ENCODE measurements at places on chromosomes 3 and 15.

DNA sequence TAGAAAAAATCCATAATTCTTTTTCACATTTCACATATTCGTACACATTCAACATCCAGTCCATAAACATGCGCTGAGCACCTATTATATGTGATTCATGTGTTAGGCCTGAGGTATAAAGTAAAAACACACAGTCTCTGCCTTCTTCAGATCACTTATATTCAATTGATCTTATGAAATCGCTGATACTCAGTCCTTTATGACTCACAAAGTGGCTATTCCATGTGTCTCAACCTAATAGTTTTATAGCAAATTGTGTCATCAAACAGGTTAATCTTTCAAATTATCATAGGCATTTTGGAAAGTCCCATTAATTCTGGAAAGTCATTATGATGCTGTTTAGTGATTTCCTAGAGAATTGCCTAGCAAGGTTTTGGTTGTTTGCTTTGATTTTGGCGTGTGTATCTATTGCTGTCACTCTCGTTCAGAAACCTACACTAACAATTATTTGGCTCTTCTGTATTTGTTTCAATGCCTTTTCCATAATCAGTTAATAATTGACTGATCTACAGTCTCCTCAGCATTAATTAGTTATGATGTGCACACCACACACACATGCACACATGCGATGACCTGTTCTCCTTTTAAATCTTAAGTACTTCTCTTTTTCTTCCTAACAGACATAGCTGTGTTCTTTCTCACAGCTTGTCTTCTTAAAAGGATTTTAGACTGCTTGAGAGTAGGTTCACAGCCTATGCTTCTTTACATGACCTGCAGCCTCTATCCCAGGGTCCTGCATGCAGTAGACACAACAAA lies 353.1 kb downstream of the MECOM start:
- no peak for DNase-seq

- no peak for DNase-seq
These were observed 422.7 kb upstream of the ALCAM start for GRCh38 chr3:104943974-104944373.

GRCh38 chr3:12229896-12230295 lies 59.0 kb upstream of the PPARG start:
- no peak for DNase-seq

DNA sequence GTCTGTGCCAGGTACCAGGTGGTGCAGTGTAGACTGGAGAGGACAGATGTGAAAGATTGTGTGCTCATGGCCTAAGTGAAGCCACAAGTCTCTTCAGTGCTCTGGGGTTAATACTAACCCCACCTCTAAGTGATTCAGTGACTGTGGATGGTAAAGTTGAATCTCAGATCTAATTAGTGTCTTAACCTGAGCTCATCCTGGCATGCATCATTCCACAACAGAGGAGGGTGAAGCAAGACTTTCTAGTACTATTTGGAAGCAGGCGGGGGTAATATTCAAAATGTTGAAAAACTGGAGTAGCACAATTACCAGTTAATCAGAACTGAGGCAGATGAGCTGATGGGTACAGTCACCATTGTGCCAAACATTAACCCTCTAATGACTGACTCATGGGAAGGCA lies 2.8 kb upstream of the MESD start:
- no peak for DNase-seq

- no peak for DNase-seq
These were observed 15.6 kb downstream of the IQCB1 start for GRCh38 chr3:121819236-121819635.

DNA sequence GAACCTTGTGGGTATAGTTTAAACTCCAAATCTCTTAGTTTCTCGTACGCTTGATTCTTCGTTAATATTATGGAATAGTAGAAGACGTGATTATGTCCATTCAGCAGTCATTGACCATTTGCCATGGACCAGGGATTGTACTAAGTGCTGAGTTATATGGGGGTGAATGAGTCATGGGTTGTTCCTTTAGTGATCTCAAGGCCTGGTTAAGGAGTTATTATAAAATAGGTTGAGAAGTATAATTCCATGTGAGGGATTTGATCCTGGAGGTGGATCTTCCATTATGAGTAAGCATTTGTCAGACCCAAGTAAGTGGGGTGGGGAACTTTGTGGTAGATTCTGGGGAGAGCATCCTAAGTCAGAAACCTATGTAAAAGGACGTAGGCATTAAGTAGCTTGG lies 15.4 kb downstream of the NR2C2 start:
- DNase-seq = no peak

DNA sequence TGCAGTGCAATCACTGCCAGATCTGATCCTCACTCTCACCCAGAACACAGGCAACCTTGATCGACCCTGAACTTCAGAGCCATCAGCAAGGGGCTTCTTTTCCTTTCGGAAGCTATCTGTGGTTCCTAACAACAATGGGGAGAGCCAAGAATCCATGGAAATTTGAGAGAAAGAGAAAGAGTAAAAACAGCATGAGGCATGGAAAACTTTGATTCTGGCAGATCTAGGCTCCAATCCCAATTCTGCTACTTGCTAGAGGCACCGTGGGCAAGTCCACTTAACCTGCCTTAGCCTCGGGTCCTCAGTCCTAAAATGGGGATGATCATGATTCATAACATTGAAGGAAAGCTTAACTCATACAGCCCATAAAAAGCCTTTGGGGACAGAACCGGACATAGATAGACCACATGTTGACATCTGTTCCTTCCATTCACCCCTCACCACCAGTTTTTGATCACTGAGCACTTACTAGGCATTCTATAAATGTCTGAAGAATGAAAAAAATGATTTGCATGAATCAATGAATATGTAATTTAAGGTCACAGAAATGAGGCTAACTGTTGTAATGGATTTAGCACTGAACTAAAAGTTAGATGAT lies 605.7 kb upstream of the CFAP20DC start:
- no peak for DNase-seq

GRCh38 chr3:114328345-114328744 lies 34.5 kb downstream of the TIGIT start:
- DNase-seq = no peak

DNA sequence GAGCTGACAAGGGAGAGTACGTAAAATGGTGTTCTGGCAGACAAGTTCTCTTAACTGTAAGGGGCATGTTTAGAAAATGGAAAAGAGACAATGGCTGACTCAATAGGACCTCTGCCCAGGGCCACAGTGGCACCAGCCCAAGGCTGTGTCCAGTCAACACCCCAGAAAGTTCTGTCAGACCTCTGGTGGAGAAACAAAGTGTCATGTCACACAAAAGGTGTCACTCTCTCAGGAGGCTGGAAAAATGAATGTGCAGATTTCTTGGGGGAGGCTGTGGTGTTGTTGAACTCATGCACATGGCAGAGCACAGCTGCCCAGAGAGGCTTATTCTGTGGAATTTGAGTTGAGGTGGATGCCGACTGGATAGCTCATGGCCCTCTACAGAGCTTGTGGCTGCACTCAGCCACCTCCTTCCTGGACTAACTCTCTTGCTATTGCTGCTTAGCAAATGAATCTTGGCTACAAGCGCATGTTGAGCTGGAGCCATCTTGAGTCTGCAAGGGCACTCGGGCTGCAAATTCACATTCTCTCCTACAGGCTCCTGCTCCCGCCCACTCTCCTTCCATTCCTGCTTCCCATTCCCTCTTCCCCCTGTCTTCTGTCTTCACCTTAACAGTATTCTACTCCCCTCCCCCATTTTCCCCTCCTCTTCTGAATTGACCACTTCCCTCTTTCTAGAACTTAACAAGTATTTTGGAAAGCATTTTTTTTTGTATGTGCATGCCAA lies 55.8 kb upstream of the SLC7A14 start:
- no peak for DNase-seq

Measured in left forelimb (tissue), 1 donor.